ENCODE measurements at places on chromosomes 5 and 9.

- no peak for DNase-seq
These were observed 27.7 kb downstream of the PLCXD3 start for GRCh38 chr5:41482715-41483114.

- DNase-seq = peak; percentile 5
These were observed 963.0 kb upstream of the DMAC1 start for GRCh38 chr9:8762479-8763085.

- peak; percentile 5 for DNase-seq
These were observed 76.8 kb downstream of the TMEM167A start for GRCh38 chr5:83000428-83000827.

DNA sequence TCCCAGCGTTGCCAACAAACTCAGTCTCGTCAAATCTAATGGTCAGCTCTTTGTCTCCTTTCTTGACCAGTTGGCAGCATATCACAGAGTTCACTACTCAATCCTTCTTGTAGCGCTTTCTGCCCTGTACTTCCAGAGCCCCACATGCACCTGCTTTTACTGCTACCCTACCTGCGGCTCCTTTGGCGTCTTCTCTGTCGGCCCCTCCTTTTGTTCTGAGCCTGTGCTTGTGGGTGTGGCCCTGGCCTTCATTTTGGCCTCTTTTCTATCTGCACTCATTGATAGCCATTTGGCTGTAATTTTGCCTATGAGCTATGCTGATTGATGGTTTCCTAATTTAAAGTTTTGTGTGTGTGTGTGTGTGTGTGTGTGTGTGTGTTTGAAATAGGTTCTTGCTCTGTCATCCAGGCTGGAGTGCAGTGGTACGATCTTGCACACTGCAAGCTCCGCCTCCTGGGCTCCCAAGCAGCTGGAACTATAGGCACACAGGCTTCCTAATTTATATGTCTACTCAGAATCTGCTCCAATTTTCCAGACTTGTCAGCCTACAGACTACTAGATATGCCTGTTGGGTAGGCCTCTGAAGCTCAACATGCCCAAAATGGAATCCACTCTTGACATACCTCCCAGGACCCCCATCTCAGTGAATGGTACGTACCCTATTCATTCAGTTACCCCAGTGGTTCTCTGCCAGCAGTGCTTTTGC lies 32.3 kb downstream of the ARPC5L start:
- no peak for DNase-seq

GRCh38 chr5:79357398-79357797 lies 121.5 kb downstream of the JMY start:
- DNase-seq = no peak

All from HT-29 (cell line).